Stimulated activated CD8-positive, alpha-beta memory T cell treated with anti-CD3 and anti-CD28 coated beads, Interleukin-2, amount 100 ng/mL, for 1 hour (primary cell): ENCODE measurements at places on chromosomes 6 and 20.

- no peak for DNase-seq
Measured at GRCh38 chr6:24931296-24931695, 4.5 kb downstream of the RIPOR2 start.

- no peak for DNase-seq
Measured at GRCh38 chr6:22536122-22536521, 33.2 kb upstream of the HDGFL1 start.

DNA sequence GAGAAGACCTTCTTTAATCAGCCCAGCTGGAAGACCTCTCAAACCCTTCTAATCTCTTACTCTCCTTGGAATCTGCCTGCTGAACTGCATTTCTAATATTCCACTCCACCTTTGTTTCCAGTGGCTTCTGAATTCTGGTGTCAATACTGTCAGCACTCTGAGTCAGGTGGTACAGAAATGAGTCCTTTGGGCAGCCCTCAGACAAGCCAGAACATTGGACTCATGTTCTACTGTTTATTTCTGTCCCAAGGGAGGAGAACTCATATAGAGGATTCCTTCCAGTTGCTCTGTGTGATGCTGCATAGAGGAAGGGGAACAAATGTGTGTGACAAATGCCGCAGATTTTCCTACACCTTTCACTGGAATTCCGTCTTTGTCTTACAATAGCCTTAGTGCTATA, 114.8 kb downstream of the PHF3 start:
- no peak for DNase-seq

- no peak for DNase-seq
Measured at GRCh38 chr6:44733126-44733525, 345.6 kb downstream of the CDC5L start.

GRCh38 chr20:4050203-4050980, 35.0 kb upstream of the RNF24 start:
- DNase-seq = no peak

- no peak for DNase-seq
Measured at GRCh38 chr6:146856296-146856695, 257.5 kb downstream of the ADGB start.

GRCh38 chr20:37276494-37277252, 12.8 kb upstream of the MANBAL start:
- no peak for DNase-seq

GRCh38 chr6:25619217-25619616, 32.8 kb upstream of the SCGN start:
- no peak for DNase-seq

DNA sequence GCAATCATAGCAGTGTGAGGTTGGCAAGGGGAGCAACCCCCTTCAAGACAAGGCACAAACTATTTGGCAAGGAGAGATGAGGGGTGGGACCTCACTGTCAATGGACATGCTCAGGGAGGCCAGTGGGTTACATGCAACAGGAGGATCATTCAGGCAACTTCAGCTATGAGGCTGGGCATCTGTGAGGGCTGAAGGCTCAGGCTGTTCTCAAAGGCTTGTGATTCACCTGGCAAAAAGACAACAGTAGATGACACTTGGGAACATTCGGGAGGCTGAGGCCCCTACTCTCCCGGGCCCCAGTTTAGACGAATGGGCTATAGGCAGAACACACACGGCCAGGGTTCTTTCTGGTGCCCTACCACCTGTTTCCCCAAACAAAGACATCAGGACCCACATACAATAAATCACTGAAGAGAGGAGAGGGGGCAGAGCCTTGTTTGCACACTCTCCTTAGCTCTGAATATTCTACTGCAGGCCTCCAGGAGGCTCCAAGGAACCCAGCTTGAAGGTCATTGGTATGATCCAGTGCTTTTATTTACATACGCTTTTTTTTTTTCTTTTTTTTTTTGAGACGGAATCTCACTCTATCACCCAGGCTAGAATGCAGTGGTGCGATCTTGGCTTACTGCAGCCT, 7.9 kb downstream of the TUBB start:
- no peak for DNase-seq

DNA sequence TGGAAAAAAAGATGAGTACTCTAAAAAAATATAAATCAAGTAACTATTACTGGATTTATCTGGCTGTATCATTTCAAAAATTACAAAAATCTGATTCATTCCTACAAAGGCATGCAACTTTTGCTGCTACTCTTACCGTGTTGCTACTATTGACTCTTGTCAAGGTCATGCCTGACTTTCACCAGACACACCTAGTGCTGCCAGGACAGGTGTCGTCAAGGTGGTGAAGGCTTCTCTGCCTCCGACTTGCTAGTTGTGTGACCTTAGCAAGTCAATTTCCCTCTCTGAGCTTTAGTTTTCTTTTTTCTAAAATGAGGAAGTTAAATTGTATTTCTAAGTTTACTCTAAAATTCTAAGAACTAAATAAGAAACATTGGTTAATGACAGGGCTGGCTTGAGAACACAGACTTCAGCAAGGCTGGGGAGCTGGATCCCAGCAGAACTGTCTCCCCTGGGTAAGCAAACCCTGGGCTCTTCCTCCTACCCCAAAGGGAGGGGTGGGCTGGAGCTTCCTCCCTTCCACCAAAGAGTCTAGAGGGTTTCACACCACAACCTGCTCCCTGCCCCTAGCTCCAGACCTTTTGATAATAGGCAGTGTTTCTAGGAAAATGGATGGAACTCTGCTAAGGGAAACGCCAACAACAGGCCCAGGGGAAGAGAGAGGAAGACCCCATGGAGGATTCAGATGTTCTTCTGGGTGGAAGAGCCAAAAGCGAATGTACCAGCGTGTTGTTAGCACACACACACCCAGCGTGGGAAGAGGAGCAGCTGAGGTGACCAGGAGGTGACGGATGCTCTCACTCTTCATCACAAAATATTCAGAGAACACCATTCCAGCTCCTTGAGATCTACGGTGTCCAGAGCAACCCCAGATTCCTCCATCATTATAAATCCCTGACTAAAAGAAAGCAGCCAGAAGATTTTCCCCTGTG, 47.9 kb upstream of the CITED2 start:
- DNase-seq = no peak
